ENCODE measurements at places on chromosomes 2 and 18. TPM values are rescaled to one million over a fixed set of nuclear protein-coding genes. Genes with fewer than 3 reads are reported as not detected.

Gene PHLPP1
- total RNA-seq = 44.1 TPM

DNA sequence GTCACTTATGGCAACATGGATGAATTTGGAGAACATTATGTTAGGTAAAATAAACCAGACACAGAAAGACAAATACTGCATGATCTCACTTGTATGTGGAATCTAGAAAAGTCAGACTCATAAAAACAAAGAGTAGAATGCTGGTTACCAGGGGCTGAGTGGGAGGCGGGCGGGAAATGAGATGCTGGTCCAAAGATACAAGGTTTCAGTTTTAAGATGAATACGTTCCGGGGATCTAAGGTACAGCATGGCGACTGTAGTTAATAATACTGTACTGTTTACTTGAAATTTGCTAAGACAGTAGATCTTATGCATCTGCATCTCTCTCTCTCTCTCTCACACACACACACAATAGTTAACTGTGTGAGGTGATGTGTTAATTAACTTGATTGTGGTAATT lies 14.2 kb downstream of the FAM110C start:
- peaks cover 3% of the 10 kb centered on the region for H3K27me3 ChIP-seq
- no peaks in the 10 kb centered on the region for H3K36me3 ChIP-seq
- H3K27ac ChIP-seq = no peak overlapping the region
- no peak overlapping the region for H3K4me3 ChIP-seq
- no peaks in the 10 kb centered on the region for H3K4me1 ChIP-seq
- DNase-seq = no peak

Gene KLHL30
- total RNA-seq = 1.9 TPM

Gene C2orf80
- not detected for total RNA-seq

DNA sequence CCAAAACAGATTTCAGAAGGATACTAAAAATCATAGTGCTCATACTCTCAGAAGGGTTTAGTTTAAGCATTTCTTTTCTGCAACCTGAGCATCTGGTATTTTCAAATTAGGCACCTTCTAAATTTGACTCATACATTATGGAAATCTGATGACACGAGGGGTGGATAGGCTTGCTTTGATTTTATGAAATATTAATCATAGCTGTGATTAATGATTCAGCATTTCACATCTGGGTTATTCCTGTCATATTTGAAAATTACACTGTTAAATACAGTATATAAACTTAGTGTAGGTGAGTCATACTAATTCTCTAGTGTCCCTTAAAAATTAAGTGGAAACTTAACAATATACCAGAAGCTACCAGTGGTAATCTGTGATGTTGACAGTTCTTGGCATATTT lies 47.7 kb downstream of the MRPS9 start:
- no peaks in the 10 kb centered on the region for H3K4me1 ChIP-seq
- DNase-seq = no peak
- no peaks in the 10 kb centered on the region for H3K36me3 ChIP-seq
- H3K27me3 ChIP-seq = no peaks in the 10 kb centered on the region
- H3K27ac ChIP-seq = no peak overlapping the region

Gene CCL20
- total RNA-seq = 1.6 TPM

DNA sequence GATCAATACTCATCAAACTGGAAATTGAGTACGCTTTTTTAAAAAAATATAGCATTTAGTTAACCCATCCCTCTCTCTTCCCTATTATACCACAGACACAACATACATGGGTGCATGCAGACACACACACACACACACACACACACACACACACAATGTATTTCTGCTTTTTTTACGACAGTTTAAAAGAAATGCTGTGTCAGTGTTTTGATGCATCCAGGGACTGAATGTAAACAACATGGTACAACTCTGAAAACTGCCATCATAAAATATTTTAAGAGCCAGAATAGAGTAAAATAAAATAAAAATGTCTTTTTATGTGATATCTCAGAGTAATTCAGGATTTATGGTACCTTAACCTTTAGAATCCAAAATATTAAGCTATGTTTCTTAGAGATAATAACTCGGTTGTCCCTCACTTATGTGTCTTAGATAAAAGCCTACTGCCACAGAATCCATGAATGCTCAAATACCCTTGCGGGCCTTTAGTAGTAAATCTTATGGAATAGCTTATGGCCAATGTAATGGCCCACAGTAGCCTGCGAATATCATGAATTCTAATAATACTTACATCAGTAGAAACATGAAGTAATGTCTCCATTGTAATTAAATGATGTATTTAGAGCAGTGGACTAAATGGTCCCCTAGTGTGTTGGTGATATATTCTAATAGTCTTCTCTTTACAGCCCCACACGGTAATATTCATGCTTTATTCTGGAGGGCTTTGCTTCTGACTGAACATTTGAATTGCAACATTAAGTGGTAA lies 251.6 kb upstream of the FIGN start:
- no peaks in the 10 kb centered on the region for H3K27me3 ChIP-seq
- no peaks in the 10 kb centered on the region for H3K4me1 ChIP-seq
- no peak overlapping the region for H3K27ac ChIP-seq
- no peak overlapping the region for H3K4me3 ChIP-seq
- H3K36me3 ChIP-seq = no peaks in the 10 kb centered on the region

- H3K4me1 ChIP-seq = no peaks in the 10 kb centered on the region
- H3K27me3 ChIP-seq = no peaks in the 10 kb centered on the region
- H3K27ac ChIP-seq = no peak overlapping the region
- DNase-seq = no peak
- no peak overlapping the region for H3K4me3 ChIP-seq
These were observed 23.7 kb upstream of the ACKR3 start for GRCh38 chr2:236545814-236546480.

DNA sequence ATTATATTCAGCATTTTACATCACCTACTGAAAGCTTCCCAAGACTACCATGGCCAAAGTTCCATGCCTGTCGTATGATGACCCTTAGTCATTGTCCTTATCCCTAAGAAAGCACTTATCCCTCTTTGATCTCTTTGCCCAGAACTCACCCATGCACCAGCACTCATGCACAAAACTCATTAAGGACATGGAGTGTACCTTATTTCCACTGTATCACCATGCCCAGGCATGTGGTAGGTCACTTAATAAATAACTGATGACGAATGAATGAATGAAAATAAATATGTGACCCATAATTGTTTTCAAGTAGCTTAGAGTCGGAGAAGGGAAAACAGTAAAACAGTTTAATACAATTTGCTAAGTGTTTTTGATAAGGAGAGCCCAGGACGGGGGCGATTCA lies 220.1 kb downstream of the IKZF2 start:
- no peak overlapping the region for H3K27ac ChIP-seq
- no peak overlapping the region for H3K4me3 ChIP-seq
- no peaks in the 10 kb centered on the region for H3K4me1 ChIP-seq

DNA sequence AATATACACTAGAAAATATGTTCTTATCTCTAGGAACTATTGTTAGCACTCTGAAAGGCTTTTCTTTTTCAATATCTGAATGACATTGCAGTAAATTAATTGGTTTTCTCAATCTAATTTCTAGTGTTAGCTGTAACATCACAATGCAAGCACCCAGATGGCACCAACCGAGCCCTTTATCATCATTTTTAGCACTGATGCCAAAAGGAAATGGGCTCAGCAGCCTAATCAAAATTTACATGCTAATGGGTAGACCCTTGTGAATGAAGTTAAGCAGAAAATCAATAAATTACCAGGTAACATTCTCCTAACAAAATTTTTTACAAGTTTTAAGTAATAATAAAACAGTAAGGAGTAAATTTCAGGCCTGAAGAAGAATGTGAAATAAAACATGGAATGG lies 53.5 kb upstream of the PGAP1 start:
- no peak overlapping the region for H3K27ac ChIP-seq
- no peaks in the 10 kb centered on the region for H3K4me1 ChIP-seq

Gene CPO
- not detected for total RNA-seq

Gene REG3G
- total RNA-seq = not detected

GRCh38 chr18:45249246-45249661 lies 366.0 kb upstream of the SLC14A2 start:
- H3K36me3 ChIP-seq = no peaks in the 10 kb centered on the region
- H3K4me3 ChIP-seq = no peak overlapping the region
- no peaks in the 10 kb centered on the region for H3K4me1 ChIP-seq
- H3K27me3 ChIP-seq = no peaks in the 10 kb centered on the region

- no peaks in the 10 kb centered on the region for H3K27me3 ChIP-seq
- no peak overlapping the region for H3K27ac ChIP-seq
- no peak overlapping the region for H3K4me3 ChIP-seq
- no peaks in the 10 kb centered on the region for H3K36me3 ChIP-seq
- no peaks in the 10 kb centered on the region for H3K4me1 ChIP-seq
- DNase-seq = no peak
These were observed 3.6 kb upstream of the CWC22 start for GRCh38 chr2:180010701-180011100.

DNA sequence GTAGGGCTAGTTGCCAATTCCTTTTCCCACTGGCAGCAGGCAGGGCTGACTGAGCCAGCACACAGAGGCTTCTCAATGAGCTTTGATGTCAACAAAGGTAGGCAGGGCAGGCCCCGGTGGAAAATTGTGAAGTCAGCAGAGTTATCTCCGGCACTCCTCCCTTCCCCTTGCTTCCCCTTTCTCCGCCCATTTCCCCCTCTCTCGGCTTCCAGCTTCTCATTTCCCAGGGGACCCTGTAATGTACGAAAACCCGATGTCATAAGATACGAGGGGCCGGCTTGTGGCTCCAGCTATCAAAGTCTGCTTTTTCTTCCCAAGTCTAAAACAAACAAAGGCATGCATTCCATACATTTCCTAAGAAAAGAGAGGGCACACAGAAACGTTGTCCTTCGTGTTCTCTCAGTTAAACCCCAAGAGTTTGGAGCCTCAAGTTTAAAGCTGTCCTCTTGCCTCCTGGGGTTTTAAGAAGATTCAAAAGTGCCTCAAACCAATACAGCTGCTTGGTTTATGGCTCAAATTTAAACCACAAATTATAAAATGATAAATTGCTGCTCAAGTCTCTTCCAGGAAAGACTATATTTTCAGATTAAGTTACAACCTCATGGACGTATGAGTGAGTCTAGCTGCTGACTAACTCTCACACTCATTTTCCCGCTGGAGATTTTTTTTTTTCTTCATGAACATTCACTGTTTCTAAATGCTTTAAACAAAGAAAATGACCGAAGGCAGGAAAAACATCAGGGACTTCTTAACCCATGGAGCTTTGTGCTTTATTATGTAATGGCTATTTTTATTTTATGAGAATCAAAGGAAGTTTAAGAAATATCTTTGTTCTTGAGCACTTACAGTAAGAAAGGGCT lies 27.2 kb upstream of the EML4 start:
- no peak overlapping the region for H3K4me3 ChIP-seq
- DNase-seq = peak; percentile 56
- H3K27me3 ChIP-seq = no peaks in the 10 kb centered on the region
- H3K4me1 ChIP-seq = peaks cover 10% of the 10 kb centered on the region
- no peaks in the 10 kb centered on the region for H3K36me3 ChIP-seq

DNA sequence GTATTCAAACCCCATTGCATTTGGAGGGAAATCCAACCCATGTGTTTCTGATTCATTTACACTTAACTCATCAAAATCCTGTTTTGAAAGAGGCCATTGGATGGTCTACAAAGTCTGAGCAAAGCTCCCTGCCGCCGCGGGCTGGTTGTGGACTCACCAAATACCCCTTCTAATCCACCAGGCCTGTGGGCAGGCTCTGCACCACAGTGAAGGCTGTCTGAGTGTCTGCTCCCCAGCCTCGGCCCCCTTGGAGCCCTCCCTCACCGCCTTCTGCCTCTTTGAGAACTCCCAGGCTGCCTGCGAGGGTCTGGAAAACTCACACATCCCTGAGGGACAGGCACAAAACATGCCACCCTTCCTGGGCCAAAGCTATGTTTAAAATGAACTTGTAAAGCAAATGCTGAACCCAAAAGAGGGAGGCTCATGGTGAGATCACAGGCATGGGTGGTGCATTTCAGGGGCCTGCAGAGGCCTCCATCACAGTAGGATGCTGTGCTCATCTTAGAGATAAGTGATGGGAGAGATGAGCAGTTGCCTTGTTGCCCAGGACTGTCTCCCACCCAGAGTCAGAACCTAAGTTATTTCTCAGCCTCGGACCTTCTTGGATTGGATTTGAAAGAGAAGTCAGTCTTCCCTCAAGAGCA lies 225.0 kb downstream of the CYP26B1 start:
- H3K36me3 ChIP-seq = no peaks in the 10 kb centered on the region
- DNase-seq = no peak
- H3K27me3 ChIP-seq = no peaks in the 10 kb centered on the region
- no peaks in the 10 kb centered on the region for H3K4me1 ChIP-seq
- H3K27ac ChIP-seq = no peak overlapping the region
- H3K4me3 ChIP-seq = no peak overlapping the region

Gene SPATS2L
- 88.7 TPM for total RNA-seq

DNA sequence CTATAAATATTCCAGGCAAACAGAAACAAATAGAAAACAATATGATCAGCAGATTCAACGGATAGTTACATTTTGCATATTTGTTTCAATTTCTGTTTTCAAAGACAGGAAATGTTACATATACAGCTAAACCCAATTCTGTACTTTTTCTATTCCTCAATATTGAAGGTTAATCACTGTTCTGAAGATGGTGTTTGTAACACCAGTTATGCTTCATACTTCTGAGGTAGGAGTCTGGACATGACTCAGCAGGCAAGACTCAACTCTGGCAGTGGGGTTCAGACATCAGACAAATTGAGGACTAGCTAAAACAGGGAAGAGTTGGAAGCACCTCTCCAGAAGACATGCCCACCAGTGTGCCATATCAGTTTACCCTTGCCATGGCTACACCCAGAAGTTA lies 16.6 kb downstream of the SERPINB13 start:
- no peaks in the 10 kb centered on the region for H3K36me3 ChIP-seq
- H3K27ac ChIP-seq = no peak overlapping the region
- H3K27me3 ChIP-seq = no peaks in the 10 kb centered on the region
- no peaks in the 10 kb centered on the region for H3K4me1 ChIP-seq
- H3K4me3 ChIP-seq = no peak overlapping the region

- no peaks in the 10 kb centered on the region for H3K4me1 ChIP-seq
- no peak overlapping the region for H3K27ac ChIP-seq
- no peaks in the 10 kb centered on the region for H3K36me3 ChIP-seq
- no peaks in the 10 kb centered on the region for H3K27me3 ChIP-seq
- no peak overlapping the region for H3K4me3 ChIP-seq
- no peak for DNase-seq
These were observed 348.1 kb downstream of the CLIP4 start for GRCh38 chr2:29463181-29463900.

DNA sequence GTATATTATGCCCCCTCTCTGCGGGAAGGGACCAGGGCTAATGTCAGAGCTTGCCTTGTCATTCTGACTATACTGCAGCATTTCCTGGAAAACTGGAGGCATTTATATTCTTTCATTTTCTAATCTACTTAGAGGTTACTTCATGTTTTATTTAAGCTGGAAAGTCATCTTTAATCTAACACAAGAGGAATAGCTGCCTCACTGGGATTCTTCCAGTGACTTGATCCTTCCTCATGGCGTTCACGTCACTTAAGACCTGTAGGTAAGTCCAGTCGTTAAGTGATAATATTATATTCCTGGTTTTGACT lies 727.6 kb upstream of the DDX18 start:
- no peak overlapping the region for H3K27ac ChIP-seq
- H3K4me1 ChIP-seq = no peaks in the 10 kb centered on the region
- DNase-seq = no peak
- no peaks in the 10 kb centered on the region for H3K36me3 ChIP-seq

- no peak for DNase-seq
- H3K27ac ChIP-seq = no peak overlapping the region
- no peak overlapping the region for H3K4me3 ChIP-seq
- H3K36me3 ChIP-seq = peaks cover 5% of the 10 kb centered on the region
- H3K27me3 ChIP-seq = no peaks in the 10 kb centered on the region
These were observed 17.5 kb downstream of the POLR1A start for GRCh38 chr2:86087936-86088850.
